Stimulated activated CD4-positive, alpha-beta T cell treated with anti-CD3 and anti-CD28 coated beads, Interleukin-1b, Interleukin-23, amount 100 ng/mL, for 1 hour (primary cell): ENCODE measurements at places on chromosomes 5 and 9.

- no peak for DNase-seq
Observed at GRCh38 chr9:71036501-71036900, 84.9 kb downstream of the TRPM3 start.

DNA sequence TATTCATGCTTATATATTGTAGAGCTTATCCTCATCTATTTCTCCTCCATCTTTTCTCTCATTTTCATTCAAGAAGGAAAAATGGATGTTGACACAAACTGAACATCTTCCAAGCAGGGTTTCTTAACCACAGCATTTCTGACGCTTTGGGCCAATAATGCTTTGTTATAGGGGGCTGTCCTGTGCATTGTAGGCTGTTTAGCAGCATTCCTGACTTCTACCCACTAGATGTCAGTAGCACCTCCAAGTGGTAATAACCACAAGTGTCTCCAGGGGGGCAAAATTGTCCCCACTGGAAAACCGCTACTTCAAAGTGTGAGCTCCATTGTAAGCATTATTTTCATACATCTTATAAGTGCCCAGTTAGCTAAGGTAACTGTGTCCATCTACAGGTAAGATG, 2.6 kb upstream of the TXNDC8 start:
- DNase-seq = no peak

GRCh38 chr9:36141288-36141687, 4.8 kb downstream of the GLIPR2 start:
- no peak for DNase-seq

GRCh38 chr5:106019261-106019660, 1651.5 kb downstream of the EFNA5 start:
- no peak for DNase-seq

DNA sequence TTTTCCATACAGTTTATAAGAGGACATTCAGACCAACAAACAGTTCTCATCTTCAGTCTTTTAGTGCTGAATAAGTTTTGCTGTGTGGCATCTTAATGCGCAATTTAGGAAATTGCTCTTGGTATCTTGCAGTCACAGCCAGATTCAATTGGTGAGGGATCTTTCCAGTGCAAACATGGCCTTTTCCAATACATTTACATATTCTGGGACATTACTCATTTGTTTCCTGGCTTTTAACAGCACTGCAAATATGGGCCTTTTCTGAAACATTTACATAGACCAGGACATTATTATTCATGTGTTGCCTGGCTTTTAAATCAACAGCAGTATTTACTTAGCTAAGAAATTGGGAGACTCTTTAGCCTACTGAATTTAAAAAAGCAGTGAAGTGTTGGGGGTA, 22.7 kb downstream of the ANKRD33B start:
- no peak for DNase-seq

- DNase-seq = no peak
Observed at GRCh38 chr5:107766439-107766838, 95.7 kb upstream of the EFNA5 start.

- no peak for DNase-seq
Observed at GRCh38 chr9:68895741-68896478, 118.0 kb downstream of the PRKACG start.

GRCh38 chr9:89486681-89487080, 11.2 kb downstream of the SEMA4D start:
- DNase-seq = no peak

DNA sequence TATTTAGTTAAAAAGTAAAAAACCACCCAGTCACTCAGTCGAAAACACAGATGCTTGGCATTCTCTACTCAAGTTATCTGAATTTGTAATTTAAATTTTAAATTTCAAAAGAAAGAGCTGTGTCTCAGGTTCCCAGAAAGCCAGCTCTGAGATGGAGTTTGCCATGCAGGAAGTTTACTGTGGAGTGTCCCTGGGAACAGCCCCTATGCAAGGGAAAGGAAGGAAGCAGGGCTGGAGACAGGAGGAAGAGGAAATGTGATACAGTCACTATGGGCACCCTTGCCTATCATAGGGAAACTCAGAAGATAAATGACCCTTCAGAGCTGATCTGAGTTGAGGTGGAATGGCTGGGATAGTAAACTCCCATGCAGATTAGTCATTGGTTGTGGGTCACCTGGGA, 408.8 kb upstream of the ACTBL2 start:
- no peak for DNase-seq

GRCh38 chr5:5182508-5183188, 42.5 kb downstream of the ADAMTS16 start:
- DNase-seq = no peak

DNA sequence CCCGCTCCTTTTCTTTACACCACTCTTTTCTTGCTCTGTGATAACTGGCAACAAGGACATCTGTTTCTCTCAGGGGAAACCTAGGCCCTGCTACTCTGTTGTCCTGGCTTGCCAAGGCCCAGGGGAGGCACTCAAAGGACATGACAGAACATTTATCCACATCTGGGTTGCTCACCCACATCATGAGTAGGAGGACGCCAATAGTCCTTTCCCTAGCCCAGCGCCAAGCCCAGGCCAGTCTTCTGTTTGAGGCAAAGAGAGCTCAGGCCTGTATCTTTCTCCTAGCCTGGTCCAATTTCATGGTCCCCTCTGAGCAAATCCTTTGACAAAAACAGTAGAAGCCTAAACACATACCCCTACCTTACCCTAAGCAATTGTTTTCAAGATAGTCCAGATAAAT, 366.8 kb upstream of the SGCD start:
- DNase-seq = no peak

DNA sequence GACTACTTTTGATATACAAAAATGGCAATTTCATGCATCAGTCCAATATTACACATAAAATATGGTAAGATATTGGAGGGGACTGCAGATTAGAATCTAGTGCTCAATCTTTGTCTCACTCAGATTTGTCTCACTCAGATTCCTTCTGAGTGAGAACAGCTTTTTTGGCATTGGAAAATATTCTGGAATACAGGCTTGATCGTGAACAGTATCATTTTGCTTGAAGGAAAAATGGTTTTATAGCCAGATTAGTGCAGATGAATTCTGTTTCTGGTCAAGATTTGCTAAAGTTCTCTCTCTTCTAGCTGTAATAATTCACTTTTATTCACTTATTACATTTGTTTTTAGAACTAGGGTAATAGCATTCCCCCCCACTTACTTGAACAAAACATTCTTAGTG, 51.2 kb downstream of the MAN2A1 start:
- DNase-seq = no peak

DNA sequence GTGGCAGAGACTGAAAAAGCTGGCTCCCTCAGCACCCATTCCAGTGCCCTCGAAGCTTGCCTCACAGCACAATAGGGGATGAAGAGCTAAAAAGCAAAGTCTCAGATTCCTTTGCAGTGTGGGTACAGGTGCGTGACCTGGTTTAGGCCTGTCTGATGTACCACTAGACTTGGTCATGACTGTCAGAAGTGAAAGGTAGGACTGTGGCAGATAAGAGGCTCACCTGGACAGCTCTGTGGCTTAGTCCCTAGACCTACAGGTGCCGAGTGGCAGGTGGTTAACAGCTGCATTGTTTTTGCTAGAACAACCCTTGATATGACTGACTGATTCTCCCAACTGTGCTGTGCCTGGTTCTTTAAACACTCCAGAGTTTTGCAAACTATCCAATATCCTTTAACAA, 14.7 kb upstream of the SFXN1 start:
- no peak for DNase-seq

DNA sequence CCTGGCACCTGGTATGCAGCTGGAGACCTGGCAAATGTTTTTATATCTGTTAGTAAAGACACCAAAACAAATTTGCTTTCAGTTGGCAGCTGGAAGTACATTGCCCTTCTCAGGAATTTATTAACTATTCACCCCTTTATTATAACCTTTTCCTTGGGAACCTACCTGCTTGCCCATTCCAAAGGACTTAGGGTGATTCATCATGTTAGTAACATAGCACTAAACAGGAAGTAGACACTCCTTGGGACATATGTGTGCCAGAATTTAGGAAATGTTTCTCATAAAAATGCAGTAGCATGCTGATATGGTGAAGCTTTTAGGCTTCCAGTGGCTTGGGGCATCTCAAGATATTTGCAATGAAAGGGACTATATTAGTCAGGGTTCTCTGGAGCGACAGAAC, 184.2 kb downstream of the DMAC1 start:
- no peak for DNase-seq

DNA sequence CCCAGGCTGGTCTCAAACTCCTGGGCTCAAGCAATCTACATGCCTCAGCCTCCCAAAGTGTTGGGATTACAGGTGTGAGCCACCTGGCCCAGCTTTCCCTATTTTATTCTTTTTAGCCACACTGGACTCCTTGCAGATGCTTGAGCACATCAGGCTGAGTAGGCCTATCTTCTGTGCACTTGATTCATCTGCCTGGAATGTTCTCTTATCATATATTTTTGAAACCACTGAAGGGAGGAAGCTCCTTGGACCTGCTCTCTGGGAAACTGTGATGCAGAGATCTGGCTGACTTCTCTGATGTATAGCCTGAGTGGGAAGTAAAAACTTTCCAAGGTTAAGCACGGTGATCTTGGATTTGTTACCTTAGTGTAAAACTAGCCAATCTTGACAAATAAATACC, 6.5 kb upstream of the MAT2B start:
- no peak for DNase-seq

DNA sequence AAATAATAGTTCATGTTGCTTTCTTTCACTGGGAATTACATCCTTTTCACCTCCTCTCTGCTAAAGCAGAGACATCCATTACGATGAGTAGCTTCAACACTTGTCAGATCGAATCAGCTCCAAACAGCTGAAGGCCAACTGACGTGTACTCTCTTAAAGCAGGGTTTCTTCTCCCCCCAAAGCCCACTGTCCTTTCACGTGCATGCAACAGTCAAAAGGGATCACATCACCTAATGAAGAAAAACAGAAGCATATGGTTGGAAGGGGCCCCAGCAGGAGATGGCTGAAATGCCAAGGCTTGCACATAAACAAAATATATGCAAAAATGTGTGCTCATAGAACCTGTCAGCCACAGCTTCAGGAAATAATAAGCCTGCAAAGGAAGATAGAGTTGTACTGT, 421.6 kb downstream of the ANXA1 start:
- DNase-seq = no peak

DNA sequence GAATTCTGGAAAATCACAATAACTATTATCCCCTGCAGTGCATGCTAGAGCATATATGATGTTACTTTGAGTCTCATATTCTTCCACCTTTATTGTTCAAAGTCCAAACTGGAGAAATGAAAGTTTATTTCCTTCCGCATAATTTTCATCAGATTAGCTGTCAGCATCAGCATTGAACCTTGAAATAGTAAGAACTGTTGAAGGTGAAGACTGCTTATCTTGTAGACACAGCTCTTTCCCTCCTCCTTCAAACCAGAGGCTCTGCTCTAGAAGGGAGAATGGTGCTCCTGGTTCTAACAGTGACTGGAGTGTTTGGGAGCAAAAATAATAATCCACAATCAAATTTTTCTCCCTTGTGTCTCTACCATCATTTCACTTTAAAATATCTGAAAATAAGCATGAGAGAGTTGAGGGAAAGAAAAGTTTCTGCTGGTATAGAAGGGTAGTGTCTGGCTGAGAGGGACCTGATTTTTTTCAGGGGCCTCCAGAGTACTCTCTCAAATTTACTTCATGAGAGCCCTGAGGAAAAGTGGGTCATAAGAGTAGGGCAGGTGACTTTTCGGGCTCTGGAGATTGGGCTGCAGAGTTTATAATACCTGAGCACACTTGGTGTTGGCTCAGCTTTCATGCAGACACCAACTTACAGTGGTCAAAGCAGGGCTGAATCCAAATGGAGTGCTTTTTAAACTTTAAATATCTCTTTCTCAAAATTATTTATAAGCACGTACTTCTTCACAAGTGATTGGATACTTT, 170.4 kb downstream of the ZDHHC21 start:
- no peak for DNase-seq

DNA sequence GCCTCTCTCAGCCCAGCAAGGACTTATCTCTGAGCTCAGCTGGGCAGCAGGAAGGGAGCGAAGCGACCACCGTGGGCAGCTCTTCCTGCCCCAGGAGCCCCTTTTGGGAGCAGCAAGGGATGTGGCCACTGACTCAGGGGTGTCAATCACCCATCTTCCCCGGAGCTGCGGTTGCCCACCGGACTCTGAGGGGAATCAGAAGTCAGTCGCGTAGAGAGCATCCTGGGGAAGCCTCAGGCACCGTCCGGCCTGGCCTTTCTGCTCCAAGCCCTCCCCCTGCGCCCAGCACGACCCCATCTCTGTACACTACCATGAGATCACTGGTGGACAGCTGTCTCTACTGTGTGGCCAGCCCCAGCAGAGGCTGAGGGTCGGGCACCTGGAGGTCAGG, 24.6 kb downstream of the GFI1B start:
- DNase-seq = no peak

- no peak for DNase-seq
Observed at GRCh38 chr9:74041588-74041987, 455.5 kb upstream of the RORB start.

DNA sequence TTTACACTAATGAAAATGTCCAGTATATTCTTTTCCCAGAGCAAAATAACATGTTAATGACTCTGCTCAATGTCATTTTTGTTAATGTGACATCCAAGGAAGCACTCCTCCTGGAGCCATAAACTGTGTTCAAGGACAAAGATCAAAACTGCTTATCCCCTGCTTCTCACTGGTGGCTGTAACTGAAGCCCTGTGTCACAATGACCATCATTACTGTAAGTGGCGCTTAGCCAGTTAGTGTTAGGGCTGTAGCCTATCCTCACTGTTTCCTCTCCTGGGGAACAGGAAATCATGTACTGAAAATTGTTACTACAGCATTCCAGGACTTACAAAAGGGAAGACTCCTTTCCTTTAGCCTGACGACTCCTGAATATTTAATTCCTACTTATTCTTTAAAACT, 71.7 kb upstream of the COX7C start:
- DNase-seq = no peak

DNA sequence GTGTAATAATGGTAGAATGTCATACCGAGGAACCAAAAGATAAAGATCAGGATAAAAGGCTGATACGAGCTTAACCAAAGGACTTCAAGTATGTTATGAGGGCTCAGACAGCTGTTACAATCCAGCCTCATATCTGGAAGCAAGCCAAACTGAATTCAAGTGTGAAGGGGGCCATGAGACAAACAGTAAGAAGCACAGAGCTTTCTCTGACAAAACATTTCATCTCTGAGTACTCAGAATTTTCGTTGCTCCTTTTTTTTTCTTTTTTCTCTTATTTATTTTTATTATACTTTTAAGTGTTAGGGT, 52.9 kb upstream of the CD180 start:
- no peak for DNase-seq

- no peak for DNase-seq
Observed at GRCh38 chr5:38680094-38680825, 123.8 kb upstream of the LIFR start.

- DNase-seq = no peak
Observed at GRCh38 chr5:69049796-69050195, 44.0 kb upstream of the SLC30A5 start.

DNA sequence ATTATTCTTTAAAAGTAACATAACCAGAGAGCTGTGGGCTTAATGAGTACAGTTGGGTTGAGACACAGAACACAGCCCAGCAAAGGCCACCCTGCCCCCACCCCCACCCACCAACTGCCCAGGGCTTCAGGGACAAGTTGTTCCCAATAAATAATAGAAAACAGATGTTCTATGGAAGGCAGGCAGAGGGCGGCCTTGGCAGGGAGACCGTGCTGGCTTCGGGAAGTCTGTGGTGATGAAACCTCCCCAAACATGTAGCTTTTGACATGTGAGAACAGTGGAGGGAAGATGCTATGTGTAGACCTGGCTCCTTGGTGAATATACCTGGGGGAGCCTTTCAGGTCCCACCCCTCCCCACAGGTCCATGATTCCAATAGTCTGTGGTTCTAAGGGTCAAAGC, 10.0 kb downstream of the TRAF1 start:
- DNase-seq = no peak

GRCh38 chr5:124583469-124584350, 162.7 kb downstream of the ZNF608 start:
- DNase-seq = no peak
